ENCODE measurements at places on chromosomes 4 and X. TPM values are rescaled to one million over a fixed set of nuclear protein-coding genes. Genes with fewer than 3 reads are reported as not detected.

GRCh38 chrX:3532581-3533085 is 180.8 kb downstream of the PRKX start:
- DNase-seq: no peak

DNA sequence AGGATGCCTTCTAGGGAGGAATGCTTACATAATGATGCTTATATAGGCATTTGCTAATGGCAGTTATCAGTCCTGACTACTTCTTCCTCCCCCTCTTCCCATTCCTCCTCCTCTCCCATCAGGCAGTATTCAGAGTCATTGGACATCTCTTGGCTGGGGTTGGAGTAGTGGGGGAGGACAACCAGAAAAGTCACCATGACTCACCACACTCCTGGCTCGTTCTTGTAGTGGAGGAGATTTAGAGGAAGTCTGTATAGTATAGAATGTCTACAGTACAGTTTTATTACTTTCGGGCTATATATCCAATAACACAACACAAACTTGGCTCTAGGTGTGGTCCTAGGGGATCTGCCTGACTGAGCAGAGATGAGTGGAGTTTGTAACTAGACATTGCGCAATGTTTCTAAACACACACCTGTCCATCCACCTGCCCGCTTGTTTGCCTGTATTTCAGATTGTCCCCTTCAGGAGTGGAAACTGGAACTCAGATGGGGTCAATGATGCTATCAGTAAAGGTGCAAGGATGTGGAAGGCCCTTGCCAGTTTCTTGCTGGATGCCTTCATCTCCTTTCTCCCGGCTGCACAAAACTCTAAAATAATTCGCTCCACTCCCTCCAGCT is 27.9 kb upstream of the KIAA1210 start:
- no peak for DNase-seq

DNA sequence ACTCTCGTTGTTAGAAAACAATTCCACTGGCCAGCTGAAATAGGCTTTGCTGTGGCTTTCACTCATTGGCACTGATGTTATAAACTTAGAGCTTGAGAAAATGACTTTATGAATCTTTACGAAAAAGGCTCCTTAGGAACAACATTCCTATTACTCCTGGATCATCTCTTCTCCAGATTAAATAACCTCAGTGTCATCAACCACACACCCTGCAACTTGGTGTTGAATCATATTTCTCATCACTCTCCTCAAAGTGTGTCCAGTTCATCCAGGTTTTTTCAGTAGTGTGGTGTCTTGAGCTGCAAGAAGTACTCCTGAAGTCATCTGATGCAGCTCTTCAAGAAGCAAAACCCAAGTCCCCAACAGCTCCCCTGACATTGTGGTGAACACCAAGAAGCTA is 28.1 kb upstream of the ANOS1 start:
- no peak for DNase-seq

DNA sequence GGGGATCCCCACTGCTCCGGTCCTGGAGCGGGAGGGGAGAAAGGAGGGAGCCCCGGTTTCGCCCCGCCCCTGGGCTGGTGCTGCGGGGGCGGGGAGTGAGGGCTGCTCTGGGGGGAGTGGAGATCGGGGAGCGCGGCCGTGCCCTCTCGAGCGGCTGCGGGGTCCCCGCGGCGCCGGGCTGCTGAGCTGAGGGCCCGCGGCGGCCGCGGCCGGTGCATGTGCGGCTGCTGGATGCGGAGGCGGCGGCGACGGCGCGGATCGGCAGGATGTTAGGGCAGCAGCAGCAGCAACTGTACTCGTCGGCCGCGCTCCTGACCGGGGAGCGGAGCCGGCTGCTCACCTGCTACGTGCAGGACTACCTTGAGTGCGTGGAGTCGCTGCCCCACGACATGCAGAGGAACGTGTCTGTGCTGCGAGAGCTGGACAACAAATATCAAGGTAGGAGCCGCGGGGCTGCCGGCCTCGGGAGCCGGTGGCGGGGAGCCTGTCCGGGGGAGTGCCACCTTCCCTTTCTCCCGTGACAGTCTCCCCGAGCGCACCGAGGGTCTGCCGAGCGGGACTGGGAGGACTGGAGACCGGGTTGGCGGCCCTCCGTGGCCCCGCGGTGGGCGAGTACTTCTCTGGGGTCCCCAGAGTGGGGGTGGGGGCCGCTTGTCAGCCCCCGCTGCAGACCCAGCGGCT is at the start of gene ING2:
Gene ING2, plus strand, starts transcription at position 129 of the 681 bp plus-strand sequence. Its CDS starts 138 bp downstream, at position 267.
- peak; percentile 47 for DNase-seq

The NXF2B gene
- total RNA-seq: not detected

The GALNTL6 gene
- not detected for total RNA-seq

GRCh38 chr4:137509855-137510282 is 22.4 kb downstream of the PCDH18 start:
- no peak for DNase-seq

DNA sequence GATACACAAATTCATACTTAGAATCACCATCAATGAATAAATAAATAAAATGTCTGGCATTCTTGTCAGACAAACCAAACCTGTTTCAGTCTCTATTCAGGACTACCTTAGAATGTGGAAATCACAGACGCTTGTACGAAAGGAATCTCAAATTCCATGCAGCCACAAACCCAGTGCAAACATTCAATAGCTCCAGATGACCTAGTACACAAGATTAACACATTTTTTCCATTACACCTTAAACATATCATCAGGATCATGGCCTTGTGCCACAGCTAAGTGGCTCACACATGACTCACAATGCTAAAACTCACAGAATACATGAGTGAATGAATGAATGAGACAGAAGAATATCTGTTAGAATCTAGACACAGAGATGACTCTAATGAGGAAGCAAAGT is 134.2 kb downstream of the PWWP3B start:
- DNase-seq: no peak

DNA sequence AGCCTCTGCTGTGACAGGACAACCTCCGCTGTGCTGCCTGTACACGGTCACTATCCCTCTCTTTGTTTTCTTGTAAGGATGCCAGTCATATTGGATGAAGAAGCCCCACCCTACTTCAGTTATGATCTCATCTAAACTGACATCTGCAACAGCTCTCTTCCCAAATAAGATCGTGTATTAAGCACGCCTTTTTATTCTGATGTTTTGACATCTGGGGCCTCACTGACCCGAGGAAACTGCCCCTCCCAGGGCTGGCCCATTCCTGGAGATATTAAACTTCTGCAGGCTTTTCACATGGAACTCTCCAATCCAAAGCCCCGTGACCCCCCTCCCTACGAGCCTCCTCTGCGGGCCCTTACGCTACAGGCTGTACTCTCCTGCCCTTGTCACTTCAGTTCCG is 232.0 kb downstream of the ARHGAP10 start:
- peak; percentile 33 for DNase-seq

DNA sequence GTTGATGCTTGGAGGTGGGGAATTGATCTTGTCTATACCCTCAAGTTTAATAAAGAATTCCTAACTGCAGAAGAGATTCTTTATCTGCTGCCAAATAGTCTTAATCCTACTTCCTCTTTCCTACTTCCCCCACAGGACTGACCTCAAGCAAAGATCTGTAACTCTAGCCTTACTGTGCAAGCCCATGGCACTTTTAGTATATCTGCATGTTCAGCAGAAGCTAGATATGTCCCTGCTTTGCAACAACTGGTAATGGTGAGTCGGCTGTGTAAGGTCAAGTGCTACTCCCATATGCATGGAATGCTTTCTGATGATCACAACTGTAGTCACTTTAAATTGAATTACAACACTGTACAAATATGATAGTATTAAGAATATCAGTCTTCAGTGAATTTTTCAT is 26.3 kb upstream of the PDS5A start:
- no peak for DNase-seq

DNA sequence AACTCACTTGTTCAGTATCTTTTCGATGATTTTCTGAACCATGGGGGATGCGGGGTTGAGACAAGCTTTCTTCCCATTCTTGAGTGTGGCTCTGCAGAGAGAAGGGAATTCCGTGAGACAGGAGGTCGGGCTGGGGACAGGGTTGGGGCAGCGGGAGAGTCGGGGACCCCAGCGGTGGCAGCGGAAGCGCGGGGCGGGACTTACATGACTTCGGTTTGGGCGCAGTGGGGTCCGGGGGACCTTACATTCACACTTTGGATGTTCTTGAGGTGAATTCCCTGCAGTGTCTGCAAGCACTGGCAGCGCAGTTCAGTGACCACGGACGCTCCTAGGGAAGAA is 434 bp downstream of the CXCL3 start:
- DNase-seq: no peak

DNA sequence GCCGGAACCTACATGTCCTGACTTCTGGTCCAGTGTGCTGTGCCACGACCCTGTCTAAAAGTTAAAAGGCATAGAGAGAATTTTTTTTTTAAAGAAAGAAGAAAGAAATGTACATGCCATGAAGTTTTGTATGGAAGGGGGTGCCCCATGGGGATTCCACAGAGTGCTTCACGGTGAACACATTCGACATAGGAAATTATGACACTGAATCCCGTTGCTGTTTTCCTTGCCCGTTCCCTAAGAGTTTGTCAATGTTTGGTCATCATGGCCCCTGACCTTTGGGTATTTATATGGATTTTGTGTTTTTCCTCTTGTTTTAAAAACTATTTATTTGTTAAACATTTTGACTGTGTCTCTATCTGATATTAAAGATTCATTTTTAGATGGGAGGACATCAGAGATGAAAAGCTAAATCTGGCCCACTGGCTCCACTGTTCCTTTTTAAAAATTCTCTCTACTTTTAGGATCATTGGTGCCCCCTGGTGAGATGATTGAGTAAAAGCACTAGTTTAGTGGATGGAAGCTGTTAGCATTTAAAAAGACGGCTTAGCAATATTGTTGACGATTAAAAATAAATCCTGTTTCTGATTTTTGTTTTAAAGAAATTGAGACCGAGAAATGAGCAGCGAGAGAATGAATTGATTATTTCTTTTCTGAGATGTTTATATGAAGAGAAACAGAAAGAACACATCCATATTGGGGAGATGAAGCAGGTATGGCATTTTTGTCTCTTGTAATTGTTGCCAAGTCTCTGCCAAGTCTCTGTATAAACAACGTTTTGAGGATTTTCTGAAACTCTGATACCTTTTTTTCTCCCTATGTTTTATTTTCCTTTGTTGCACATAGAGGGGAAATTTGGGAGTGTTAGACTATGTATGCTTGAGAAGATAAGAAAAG is 75.0 kb downstream of the PTTG2 start:
- DNase-seq: no peak

DNA sequence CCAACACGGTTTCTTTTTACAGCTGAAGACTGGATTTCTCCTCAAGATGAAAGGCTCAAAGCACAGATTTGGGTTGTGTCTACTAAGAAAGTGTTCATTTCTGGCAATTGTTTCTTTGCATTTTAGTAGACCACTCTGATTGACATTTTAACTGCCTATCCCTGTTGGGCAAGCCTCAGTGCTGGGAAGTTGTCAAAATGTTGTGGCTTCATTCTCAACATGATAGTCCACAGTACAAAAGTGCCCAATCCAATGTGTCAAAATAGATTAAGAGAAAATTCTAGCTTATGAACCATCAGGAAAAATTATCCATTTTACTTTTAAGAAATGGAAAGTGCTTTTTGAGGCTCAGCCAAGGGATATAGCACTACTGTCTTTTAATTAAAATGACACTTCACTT is 323.9 kb upstream of the PRPS2 start:
- DNase-seq: no peak

- DNase-seq: no peak
Observed at GRCh38 chr4:108940634-108941033, 177.8 kb upstream of the ETNPPL start.

GRCh38 chr4:22021106-22021505 is 72.5 kb upstream of the KCNIP4 start:
- no peak for DNase-seq

The GLOD5 gene
- not detected for total RNA-seq

DNA sequence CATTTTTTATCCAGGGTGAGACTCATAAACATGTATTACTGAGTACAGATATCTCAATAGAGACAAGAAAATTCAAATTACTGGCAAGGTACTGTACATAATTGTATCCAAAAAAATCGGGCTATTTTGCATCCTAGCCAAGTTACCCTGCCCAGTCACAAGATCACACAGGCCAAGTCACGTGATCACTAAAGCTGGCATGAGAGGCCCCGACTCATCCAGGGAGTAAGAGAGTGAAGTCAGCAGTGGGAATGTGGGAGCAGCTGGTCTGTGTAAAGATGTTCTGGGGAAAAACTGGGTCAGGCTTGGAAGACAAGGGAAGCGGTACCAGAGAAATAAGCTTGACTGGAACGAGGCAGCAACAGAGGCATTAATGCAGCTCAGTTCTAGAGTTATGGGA is 119.3 kb upstream of the STS start:
- no peak for DNase-seq

The SULT1E1 gene
- not detected for total RNA-seq

- no peak for DNase-seq
Observed at GRCh38 chr4:17562157-17562556, 14.8 kb upstream of the LAP3 start.

- no peak for DNase-seq
Observed at GRCh38 chr4:76607846-76608245, 172.8 kb downstream of the SHROOM3 start.

DNA sequence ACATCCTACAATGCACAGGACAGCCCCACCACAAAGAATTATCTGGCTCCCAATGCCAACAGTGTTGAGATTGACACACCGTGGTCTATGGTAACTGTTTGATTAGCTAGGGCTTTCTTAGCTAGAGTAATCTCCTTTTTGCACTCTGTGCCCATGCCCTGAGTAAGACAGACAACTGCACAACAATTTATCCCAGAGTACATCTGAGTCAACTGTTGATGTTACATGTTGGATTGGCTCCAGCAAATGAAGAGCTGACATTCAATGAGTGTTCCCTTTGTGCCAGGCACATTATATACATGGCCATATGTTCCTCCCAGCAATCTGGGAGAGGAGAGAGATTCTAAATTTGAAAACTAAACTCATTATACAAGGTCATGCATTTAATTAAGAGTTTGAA is 3.9 kb upstream of the FAM9C start:
- DNase-seq: no peak

GRCh38 chr4:142435599-142436235 is 410.4 kb downstream of the INPP4B start:
- no peak for DNase-seq

- DNase-seq: no peak
Observed at GRCh38 chr4:45183905-45184304, 457.5 kb upstream of the GNPDA2 start.

DNA sequence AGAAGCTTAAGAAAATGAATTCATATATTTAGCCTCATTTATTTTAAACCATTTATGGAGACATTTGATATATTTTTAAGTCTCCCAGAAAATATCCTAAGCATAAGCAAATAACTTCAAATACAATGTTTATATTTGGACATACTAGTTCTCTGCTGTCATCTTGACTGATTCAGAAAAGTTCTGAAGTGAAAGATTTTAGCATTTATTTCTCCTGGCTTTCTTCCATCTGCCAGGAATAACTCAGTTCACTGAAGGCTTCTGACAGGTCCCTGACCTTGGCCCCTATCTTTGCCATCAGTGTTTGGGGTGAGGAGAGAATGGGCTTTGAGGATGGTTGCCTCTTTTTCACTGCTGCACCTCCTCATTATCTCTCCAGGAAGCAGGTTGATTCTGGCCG is 115.7 kb downstream of the SLIT2 start:
- DNase-seq: no peak

GRCh38 chrX:72395237-72395636 is 89.5 kb upstream of the CITED1 start:
- no peak for DNase-seq

Data from left ventricle myocardium superior (tissue), 1 donor.